ENCODE measurements at places on chromosomes 5 and 9.
A peak's percentile ranks its signal among the peaks of the same experiment; 100 is the strongest.

GRCh38 chr9:7963026-7963425 lies 163.4 kb upstream of the DMAC1 start:
- no peak for DNase-seq

- no peak for DNase-seq
Measured at GRCh38 chr9:68648164-68648563, 56.9 kb upstream of the PIP5K1B start.

- DNase-seq: no peak
Measured at GRCh38 chr9:133169102-133169501, 5.4 kb upstream of the GBGT1 start.

GRCh38 chr9:96617439-96618185 lies 2.0 kb downstream of the CDC14B start:
- DNase-seq: no peak

DNA sequence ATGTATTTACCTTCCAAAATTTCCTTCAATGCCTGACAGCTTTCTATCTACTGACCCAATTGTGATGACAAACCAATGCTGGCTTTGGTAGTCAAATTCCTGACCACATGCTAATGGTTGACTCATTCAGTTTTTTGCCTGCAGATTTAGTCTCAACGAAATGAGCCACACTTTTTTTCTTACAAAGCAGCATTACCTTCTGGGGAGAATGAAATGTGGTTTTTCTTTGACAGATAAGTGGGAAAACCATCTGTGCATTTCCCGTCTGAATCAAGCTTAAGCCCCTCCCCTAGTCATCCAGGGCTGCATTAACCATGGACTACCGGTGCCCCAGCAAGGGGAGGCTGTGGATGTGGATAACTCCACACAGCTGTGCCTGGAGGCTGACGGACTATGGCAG lies 99.6 kb upstream of the TAF11L2 start:
- DNase-seq: peak; percentile 75

DNA sequence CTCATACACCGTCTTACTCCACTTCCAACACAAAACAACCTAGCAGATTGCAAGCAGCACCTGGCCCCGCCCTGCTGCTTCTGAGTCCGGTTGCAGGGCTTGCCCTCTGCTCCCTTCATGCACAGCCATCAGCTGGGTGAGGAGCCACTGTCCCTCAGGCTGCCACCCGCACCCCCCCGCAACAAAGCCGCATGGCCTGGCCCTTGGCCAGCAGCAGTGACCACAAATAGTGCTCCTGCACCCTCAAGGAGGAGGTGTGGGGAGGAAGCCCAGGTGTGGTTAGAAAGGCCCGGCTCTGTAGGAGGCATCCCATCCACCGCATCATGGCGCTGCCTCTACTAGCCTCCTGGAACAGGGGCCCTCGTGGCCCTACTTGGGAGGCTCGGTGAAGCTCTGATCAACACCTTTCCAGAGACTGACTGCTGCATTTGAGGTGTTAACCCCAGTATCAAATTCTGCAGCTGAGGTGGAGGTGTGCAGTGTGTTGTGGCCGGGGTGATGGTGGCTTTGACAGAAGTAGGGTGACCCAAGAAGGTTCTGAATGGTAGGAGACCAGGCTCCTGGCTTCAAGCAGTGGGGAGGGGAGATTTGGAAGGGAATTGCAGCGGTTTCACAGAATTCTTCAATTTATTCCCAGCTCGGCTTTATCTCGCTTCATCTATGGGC lies 52.7 kb downstream of the WNK2 start:
- no peak for DNase-seq

GRCh38 chr9:70573308-70573707 lies 158.9 kb upstream of the KLF9 start:
- DNase-seq: no peak
